Stimulated activated CD4-positive, alpha-beta T cell treated with anti-CD3 and anti-CD28 coated beads, Interleukin-1b, Interleukin-23, amount 100 ng/mL, for 4 hours (primary cell): ENCODE measurements at places on chromosomes 6 and 20.

- no peak for DNase-seq
These were observed 1073.0 kb upstream of the MAP3K7 start for GRCh38 chr6:91659891-91660290.

DNA sequence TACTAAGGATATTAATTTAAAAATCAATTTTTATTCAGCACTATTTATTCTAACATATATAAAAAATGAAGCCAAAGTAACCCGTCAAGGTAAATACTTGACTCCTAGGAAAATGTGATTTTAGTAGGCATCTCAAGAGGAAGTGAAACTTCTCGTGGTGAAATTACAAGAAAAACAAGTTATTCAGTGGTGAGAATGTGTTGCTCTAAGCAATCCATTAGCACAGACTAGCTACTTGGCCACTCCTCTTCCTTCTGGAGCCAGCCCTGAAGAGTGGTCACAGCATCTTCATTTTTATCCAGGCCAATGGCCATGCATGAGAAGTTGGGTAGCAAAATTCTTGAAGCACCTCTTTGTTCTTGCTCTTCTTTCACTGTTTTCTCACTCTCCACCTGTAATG is 40.4 kb upstream of the GFRAL start:
- no peak for DNase-seq

GRCh38 chr6:45664707-45665106 is 287.0 kb upstream of the SUPT3H start:
- no peak for DNase-seq

- DNase-seq = peak; percentile 77
These were observed at the start of gene AHI1 for GRCh38 chr6:135497412-135498184. TSS of gene AHI1 (minus strand) at chr6:135497740. CDS start at chr6:135492237, 5,503 bp downstream.

DNA sequence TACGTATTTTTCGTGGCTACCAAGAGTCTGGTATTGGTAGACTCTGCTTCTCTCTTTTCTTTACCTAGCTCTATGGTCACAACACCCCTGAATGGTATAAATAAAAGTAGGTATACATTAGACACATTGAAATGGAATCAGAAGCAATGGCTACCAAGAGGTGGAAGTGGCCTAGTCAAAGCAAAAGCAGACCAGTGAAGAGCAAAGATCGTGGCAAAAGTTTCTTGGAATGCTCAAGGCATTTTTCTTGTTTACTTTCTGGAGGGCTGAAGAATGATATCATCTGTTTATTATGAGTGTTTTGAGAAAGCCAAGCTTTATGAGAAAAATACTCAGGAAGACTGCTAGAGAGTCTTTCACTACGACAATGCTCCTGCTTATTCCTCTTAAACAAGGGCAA is 28.6 kb upstream of the MOCS1 start:
- no peak for DNase-seq

DNA sequence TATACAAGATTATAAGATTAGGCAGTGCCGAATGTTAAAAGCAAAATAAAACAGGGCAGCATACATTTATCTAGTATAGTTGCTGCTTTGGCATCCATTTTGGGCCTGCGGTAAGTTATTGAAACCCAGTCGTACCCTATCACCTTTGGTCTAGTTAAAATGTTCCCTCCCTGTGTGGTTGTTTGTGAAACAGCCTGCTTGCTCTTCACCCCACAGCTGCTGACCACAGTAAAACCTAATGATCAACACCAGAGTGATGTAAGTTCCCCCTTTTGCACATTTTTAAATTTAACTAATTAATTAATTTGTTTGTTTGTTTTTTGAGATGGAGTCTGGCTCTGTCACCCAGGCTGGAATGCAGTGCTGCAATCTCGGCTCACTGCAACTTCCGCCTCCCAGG is 50.3 kb upstream of the TXNDC5 start:
- DNase-seq = no peak

GRCh38 chr6:11428371-11428770 is 109.2 kb upstream of the TMEM170B start:
- no peak for DNase-seq

DNA sequence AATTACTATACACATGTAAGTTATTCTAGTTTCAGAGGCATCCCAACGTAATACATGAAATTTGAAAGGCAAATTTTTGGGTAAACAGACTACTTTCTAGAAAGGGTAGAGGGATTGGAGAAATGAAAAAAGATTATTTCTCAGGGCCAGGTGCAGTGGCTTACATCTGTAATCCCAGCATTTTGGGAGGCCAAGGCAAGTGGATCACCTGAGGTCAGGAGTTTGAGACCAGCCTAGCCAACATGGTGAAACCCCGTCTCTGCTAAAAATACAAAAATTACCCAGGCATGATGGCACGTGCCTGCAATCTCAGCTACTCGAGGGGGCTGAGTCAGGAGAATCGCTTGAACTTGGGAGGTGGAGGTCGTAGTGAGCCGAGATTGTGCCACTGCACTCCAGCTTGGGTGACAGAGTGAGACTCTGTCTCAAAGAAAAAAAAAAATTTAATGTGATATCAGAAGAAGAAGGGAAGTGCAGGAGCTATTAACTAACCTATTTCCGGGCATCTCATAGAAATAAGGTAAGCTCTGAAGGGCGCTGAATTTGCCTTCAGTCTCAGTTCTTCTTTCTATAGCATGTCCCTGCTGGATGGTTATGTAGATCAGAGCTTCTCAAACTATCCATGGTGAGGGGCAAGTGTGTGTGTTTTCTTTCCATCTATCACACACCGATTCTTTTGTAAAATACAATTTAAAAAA is 100.3 kb upstream of the MTHFD1L start:
- DNase-seq = no peak

GRCh38 chr20:49821870-49822331 is 9.3 kb downstream of the SLC9A8 start:
- no peak for DNase-seq

DNA sequence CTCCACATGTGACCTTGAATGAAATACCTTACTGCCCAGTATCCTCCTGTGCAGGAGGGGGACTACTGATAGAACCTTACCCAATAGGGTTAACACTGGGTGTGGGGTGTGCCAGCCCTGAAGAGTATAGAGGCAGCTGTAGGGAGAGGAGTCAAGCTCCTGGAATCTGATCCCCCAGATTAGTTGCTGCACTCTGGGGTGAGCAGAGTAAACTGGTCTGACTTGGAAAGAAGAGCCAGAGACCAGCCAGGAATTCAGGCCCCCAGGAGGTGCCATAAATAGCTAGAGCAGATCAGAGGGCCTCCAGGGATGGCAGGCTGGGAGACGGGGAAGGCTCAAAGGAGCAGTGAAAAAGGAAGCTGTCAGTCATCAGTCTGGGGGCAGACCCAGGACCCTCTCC is 3.5 kb upstream of the APOBEC2 start:
- DNase-seq = no peak

GRCh38 chr20:51629399-51630058 is 87.0 kb upstream of the NFATC2 start:
- DNase-seq = no peak

GRCh38 chr6:37060195-37060559 is 54.7 kb downstream of the FGD2 start:
- DNase-seq = no peak

- DNase-seq = no peak
These were observed 152.9 kb downstream of the SOD2 start for GRCh38 chr6:159540152-159540551.

DNA sequence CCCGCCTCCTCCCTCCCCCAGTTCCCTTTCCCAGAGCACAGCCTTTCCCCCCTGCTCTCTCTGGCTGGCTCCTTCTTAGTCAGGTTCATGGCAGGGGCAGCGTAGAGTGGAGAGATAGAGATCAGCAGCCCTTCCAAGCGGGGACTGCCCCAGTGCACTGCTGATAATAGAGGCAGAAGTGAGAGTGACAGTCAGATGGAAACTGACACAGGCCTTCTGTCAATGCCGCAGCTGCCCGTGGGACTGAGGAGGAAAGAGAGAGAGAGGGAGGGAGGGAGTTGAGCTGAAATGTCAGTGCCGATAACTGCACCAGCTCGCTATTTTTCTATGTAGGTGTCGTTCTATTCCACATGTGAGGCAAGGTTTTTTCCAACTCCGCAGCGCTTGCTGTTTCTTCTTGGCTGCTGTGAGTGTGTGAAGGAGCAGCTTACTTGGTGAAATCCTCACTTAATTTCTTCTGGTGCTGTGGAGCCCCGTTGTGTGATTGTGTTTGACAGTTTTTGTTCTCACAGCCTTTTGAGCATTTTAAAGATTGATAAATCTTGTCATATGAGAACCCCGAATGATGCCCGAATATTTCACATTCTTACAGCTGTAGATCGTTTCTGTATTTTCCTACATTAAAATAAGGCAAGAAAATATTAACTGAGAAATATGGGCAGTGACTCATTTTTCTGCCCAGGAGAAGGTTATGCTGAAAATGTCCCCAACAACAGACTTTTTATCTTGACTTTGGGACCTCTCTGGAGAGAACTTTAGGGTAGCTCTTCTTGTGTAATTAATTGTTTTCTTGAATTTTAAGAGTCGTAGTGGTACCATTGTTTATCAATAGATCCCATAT is 386.4 kb upstream of the MMS22L start:
- DNase-seq = no peak

DNA sequence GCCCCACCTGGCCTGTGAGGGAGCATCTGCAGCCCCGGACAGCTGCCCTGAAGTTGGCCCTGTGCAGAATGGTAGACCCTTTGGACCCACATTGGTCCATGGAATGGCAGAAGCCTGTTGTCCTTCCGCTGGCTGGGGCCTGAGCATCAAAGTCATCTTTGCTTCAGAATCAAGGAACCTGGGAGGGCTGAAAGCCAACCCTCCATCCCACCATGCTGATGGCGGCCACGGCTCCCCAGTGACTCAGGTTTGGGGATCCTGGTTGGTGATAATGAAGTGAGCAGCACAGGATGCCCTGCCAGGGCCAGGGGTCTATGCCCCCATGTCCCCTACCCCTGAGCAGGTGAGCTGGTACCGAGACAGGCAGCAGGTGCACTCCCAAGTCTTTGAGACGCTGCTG is 52.8 kb downstream of the YTHDF1 start:
- DNase-seq = no peak

DNA sequence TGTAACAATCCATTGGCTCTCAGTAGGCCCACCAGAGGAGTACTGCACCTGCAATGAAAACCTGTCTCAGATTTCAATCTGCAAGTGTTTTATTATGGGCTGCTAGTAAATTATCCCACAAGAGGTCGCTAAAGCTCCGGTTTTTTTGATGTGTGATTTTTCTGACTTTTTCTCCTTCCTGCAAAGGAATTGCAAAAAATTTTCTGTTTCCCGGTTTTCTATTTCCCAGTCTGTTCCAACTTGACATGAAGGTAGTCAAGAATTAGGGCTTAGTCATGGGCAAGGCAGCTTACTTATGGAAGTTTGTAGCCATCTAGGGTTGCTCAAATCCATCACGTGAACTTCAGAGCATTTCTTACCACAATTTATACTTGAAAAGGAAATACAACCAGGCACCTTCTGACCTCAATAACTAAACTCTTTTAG is 38.5 kb upstream of the AHI1 start:
- DNase-seq = no peak

DNA sequence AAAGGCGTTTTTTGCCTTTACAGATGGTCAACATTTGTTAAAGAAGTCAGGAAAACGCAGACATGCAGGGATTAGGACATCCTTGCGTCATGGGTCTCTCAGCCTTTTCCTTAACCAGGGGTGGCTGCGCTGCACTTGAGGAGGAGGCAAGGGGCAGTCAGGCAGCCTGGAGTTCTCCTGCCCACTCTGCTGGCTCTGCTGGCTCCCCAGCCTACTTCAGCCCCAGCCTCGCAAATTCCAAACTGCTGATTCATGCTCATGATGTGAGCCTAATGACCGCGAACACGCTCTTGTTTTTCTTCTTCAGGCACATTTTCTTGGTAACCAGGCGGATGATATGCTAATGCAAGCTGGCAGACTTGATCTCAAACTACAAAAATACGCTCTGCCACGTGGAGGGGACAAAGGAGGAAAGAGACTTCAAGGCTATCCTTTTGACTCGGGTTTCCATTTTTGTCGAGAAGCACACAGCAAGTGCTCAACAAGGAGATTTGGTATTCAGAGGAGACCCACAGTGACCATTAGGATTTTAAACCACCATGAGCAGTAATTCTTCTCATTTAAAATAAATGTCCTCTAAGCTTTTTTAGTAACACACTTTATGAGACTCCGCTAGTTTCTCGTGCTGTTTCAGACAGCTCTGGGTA is 290.3 kb upstream of the STXBP5 start:
- no peak for DNase-seq

DNA sequence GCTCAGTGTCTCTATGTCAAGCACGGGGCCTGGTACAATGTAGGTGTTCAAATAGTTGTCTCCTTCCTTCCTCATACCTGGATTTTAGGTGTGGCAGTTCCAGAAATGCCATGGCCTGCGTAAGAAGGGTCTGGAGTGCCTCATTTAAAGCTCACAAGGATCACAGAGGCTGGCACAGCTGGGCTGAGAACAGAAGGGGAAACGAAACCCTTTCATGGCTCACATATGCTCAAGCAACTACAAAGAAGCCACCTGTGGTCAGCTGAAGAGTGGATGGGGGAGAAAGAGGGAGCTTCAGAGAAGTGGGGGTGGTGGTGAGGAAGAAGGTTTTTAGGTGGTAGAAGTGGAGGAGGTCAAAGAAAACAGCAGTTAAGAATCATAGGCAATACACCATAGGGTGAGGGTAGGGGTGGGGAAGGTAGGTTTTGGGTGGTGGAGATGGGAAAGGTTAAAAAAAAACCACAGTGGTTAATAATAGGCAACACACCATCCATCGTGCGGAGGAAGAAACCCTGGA is 17.0 kb upstream of the TOP1 start:
- no peak for DNase-seq

DNA sequence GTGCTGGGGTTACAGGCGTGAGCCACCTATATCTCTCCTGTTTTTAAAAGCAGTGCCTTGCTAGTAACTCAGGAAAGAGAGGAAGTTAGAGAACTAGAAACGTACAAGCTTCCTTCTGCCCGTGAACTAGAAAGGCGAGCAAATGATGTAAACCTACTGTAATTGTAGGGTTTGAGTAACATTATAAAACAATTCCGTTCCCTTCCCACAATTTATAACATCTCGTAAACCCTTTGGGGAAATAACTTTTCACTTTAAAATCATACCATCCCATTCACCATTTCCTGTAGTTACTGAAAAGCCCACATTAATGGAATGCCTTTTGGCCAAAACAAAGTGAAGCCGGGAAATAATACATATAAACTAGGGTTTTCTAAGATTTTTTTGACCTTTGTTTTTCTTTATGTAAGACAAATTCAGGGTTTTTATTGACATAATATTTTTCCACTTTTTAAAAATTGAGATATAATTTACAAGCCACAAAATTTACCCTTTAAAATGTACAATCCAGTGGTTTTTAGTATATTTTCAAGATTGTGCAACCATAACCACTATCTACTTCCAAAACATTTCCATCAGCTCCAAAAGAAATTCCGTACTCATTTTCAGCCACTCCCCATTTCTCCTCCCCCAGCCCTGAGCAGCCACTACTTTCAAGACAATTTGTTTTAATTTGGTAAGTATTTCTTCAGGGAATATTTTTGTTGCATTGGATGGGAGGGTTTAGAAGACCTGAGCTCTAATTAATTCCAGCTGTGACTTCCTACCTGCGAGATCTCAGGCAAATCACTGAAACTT is 175.1 kb upstream of the PDE10A start:
- no peak for DNase-seq
